ENCODE measurements at places on chromosomes 7 and 10.

- no peak for DNase-seq
Measured at GRCh38 chr7:47652591-47652990, 70.7 kb upstream of the TNS3 start.

DNA sequence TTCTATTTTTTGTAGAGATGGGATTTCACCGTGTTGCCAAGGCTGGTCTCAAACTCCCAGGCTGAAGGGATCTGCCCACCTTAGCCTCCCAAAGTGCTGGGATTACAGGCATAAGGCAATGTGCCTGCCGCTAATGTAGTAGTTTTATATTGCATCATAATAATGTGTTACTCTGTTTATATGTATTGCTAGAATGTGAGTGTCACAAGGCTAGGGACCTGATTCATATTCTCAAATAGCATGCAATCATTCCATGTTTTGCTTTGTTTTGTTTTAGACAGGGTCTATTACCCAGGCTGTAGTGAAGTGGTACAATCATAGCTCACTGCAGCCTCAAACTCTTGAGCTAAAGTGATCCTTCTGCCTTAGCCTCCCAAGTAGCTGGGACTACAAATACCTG lies 13.5 kb downstream of the CCL26 start:
- no peak for DNase-seq

DNA sequence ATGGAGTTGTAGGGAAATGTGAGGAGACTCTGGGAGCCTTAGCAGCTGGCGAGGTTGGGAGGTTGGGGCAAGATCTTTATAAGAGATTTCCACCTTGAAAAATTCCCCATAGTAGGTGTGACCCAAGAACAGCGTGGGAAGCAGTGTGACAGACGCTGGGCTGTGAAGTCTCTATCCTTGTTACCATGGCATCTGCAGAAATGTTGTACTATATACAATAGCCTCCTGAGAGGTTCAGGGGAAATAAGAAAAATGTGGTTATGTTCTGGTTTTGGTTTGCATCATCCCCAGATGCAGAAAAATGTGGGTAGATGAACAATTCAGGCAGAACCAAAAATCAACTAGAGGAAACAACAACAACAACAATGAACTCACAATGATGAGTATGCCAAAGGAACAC lies 498.6 kb downstream of the SH2D4B start:
- no peak for DNase-seq

GRCh38 chr7:4797858-4798705 lies 22.7 kb downstream of the AP5Z1 start:
- peak; percentile 9 for DNase-seq

GRCh38 chr10:103551619-103552602 lies 58.4 kb downstream of the NEURL1 start:
- peak; percentile 61 for DNase-seq

- DNase-seq, result peak; percentile 90
Measured at GRCh38 chr7:23247603-23248335, 1.2 kb downstream of the GPNMB start.

DNA sequence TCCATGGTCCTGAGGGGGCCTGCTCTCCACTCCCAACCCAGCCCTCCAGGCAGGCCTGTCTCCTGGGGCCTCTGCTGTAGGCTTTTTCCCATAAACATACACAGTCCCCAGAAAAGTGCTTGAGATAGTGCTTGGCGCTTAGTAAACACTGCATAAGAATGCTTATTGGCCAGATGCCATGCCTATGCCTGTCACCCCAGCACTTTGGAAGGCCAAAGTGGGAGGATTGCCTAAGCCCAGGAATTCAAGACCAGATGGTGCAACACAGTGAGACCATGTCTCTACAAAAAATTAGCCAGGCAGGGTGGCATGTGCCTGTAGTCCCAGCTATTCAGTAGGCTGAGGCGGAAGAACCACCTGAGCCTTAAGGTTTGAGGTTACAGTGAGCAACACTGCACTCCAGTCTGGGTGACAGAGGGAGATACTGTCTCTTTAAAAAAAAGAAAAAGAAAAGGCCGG lies 24.6 kb upstream of the ASL start:
- no peak for DNase-seq

GRCh38 chr7:2070151-2070763 lies 162.5 kb downstream of the MAD1L1 start:
- no peak for DNase-seq

DNA sequence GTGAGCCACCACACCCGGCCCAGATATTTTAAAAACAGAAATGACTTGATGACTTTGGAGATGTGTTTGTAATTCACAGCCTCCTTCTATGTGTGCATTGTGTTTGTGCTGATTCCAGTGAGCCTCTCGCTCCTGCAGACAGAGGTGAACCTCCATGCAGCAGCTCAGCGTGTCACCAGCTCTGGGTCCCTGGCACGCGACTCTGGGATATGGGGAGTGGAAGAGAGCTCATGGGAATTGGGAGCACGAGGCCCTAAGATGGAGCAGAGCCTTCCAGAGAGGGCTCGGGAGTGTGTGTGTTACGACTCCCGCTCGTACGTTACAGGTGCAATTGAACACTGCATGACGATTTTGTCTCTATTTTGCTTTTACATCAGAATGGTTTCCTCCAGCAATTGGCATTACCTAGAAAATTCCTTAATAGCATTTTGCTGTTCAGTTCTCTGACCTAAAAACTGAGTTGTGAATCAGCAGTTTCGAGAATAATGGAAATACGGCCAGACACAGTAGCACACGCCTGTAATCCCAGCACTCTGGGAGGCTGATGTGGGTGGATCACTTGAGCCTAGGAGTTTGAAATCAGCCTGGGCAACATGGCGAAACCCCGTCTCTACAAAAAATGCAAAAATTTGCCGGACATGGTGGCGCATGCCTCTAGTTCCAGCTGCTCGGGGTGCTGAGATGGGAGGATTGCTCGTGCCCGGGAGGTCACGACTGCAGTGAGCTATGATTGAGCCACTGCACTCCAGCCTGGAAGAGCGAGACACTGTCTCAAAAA lies 204.6 kb downstream of the CUX1 start:
- no peak for DNase-seq

DNA sequence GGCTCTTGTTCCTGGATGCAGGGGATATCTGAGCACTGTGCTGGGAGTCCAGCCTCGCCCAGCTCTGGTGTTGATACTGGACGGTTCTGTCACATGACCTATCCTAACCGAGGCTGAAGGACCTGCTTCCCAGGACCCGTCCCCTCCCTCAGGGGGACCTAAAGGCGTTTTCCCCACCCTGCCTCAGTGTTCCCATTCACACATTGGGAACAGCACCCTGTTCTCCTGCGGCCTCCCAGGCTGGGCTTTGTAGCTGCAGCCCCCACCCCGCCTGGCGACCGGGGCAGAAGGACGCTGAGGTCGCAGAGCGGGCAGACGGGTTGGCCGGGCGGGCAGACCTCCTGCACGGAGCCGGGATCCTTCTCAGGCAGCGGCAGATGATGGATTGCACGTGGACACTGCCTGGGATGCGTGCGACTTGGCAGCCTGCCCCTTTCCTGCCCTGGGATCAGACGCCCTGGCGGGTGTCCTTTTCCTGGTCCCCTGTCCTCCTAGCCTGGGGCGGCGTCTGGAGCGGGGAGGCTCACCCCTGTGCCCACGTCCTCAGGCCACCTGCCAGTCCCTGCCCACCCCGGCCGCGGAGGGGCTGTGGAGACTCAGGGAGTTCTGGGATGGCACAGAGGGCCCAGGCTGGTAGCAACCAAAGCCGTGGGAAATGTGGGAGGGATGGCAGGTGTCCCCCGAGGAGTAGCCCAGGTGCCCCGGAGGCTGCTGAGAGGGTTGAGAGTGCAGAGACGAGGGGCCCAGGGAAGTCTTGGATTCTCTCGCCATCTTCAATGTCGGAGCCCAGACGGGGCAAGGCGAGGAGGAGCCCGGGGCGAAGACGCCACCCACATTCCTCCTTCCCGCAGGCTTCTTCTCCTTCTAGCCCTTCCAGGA lies 17.2 kb upstream of the PSMG3 start:
- no peak for DNase-seq

GRCh38 chr7:150924369-150924781 lies 53.7 kb downstream of the KCNH2 start:
- DNase-seq, result no peak

GRCh38 chr7:33888166-33888565 lies 17.2 kb upstream of the BMPER start:
- DNase-seq, result no peak
